ENCODE measurements at places on chromosomes 4 and X. TPM values are rescaled to one million over a fixed set of nuclear protein-coding genes. Genes with fewer than 3 reads are reported as not detected.
A peak's percentile ranks its signal among the peaks of the same experiment; 100 is the strongest.

DNA sequence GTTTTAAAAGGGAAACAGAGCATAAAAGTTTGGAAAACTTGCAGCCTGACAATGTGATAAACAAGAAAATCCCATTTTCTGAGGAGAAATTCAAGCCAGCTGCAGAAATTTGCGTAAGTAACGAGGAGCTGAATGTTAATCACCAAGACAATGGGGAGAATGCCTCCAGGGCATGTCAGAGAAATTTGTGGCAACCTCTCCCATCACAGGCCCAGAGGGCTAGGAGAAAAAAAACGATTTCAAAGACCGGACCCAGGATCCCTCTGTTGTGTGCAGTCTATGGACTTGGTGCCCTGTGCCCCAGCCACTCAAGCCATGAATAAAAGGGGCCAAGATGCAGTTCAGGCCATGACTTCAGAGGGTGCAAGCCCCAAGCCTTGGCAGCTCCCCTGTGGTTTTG, 355.4 kb upstream of the NDST3 start:
- DNase-seq, result no peak
- H3K4me1 ChIP-seq, result no peaks in the 10 kb centered on the region
- no peaks in the 10 kb centered on the region for H3K36me3 ChIP-seq
- no peaks in the 10 kb centered on the region for H3K27me3 ChIP-seq
- H3K27ac ChIP-seq, result no peak overlapping the region

The CFAP47 gene
- not detected for total RNA-seq

GRCh38 chr4:152360045-152360410, 175.9 kb downstream of the FBXW7 start:
- H3K36me3 ChIP-seq, result peaks cover 6% of the 10 kb centered on the region
- H3K4me3 ChIP-seq, result no peak overlapping the region
- H3K4me1 ChIP-seq, result peaks cover 11% of the 10 kb centered on the region

- H3K27me3 ChIP-seq, result no peaks in the 10 kb centered on the region
- peaks cover 40% of the 10 kb centered on the region for H3K4me1 ChIP-seq
- peak overlapping the region; percentile 83 for H3K27ac ChIP-seq
- DNase-seq, result peak; percentile 53
- H3K36me3 ChIP-seq, result peaks cover 3% of the 10 kb centered on the region
Observed at GRCh38 chrX:39491548-39492297, 606.0 kb downstream of the BCOR start.

- H3K27me3 ChIP-seq, result no peaks in the 10 kb centered on the region
- peaks cover 4% of the 10 kb centered on the region for H3K36me3 ChIP-seq
- no peak for DNase-seq
- H3K4me3 ChIP-seq, result no peak overlapping the region
- H3K27ac ChIP-seq, result no peak overlapping the region
Observed at GRCh38 chrX:153471663-153472280, 1.4 kb upstream of the HAUS7 start.

- H3K27me3 ChIP-seq, result no peaks in the 10 kb centered on the region
- H3K36me3 ChIP-seq, result no peaks in the 10 kb centered on the region
- no peak overlapping the region for H3K4me3 ChIP-seq
- no peaks in the 10 kb centered on the region for H3K4me1 ChIP-seq
- DNase-seq, result no peak
Observed at GRCh38 chr4:94304365-94304971, 38.2 kb downstream of the HPGDS start.

The ELOVL6 gene
- total RNA-seq, result 13.3 TPM

GRCh38 chrX:1661048-1661921, 46.4 kb downstream of the ASMT start:
- H3K27me3 ChIP-seq, result no peaks in the 10 kb centered on the region
- H3K4me1 ChIP-seq, result peaks cover 53% of the 10 kb centered on the region
- H3K36me3 ChIP-seq, result peaks cover 43% of the 10 kb centered on the region
- peak overlapping the region; percentile 89 for H3K4me3 ChIP-seq
- peak; percentile 90 for DNase-seq

DNA sequence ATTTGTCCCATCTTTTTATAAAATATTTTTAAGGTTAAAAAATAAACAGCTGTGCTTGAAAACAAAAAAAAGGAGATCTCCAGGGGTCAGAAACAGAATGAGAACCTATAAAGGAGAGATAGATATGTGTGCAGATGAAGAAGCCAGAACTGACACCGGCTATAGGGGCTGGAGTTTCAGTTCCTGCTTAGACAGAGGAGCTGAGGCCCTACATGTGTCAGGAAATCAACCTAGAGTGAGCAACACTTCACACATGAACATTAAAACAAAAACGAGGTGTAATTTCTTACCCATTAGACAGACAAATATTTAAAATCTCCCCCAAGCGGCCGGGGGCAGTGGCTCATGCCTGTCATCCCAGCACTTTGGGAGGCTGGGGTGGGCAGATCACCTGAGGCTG, 17.8 kb upstream of the HUWE1 start:
- no peaks in the 10 kb centered on the region for H3K27me3 ChIP-seq
- H3K4me1 ChIP-seq, result no peaks in the 10 kb centered on the region
- no peak overlapping the region for H3K27ac ChIP-seq
- no peak overlapping the region for H3K4me3 ChIP-seq

GRCh38 chr4:71472946-71473345, 134.1 kb downstream of the SLC4A4 start:
- H3K4me3 ChIP-seq, result no peak overlapping the region
- H3K27me3 ChIP-seq, result no peaks in the 10 kb centered on the region
- no peaks in the 10 kb centered on the region for H3K36me3 ChIP-seq
- H3K4me1 ChIP-seq, result no peaks in the 10 kb centered on the region
- DNase-seq, result no peak

The F11 gene
- total RNA-seq, result not detected

- no peak for DNase-seq
- no peaks in the 10 kb centered on the region for H3K4me1 ChIP-seq
- no peaks in the 10 kb centered on the region for H3K27me3 ChIP-seq
- H3K36me3 ChIP-seq, result no peaks in the 10 kb centered on the region
Observed at GRCh38 chr4:85909851-85910250, 434.9 kb downstream of the ARHGAP24 start.

- no peak for DNase-seq
- H3K27me3 ChIP-seq, result no peaks in the 10 kb centered on the region
- H3K4me1 ChIP-seq, result peaks cover 11% of the 10 kb centered on the region
- H3K4me3 ChIP-seq, result no peak overlapping the region
- no peak overlapping the region for H3K27ac ChIP-seq
- H3K36me3 ChIP-seq, result no peaks in the 10 kb centered on the region
Observed at GRCh38 chrX:44244008-44244407, 99.5 kb downstream of the EFHC2 start.

DNA sequence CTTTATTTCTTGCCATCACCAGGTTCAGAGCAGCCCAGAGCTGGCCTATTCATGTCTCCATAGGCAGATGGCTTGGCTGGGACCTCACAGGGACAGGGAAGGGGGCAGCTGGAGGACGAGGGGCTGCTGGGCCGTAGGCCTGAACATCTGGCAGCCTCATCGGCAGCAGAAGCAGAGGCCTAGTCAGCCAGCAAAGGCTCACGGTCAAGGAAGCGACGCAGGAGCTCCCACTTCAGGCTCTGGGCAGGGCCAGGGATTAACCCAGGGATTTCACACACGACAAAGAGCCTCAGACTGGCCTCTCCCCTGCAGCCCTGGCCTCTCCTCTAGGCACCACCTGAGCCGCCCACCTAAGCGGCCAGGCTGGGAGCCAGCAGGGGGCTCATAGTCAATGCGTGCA, 46.0 kb upstream of the MAN2B2 start:
- no peaks in the 10 kb centered on the region for H3K4me1 ChIP-seq
- no peak overlapping the region for H3K27ac ChIP-seq
- no peaks in the 10 kb centered on the region for H3K36me3 ChIP-seq
- H3K4me3 ChIP-seq, result no peak overlapping the region
- no peaks in the 10 kb centered on the region for H3K27me3 ChIP-seq

The RAB33A gene
- 22.6 TPM for total RNA-seq

- H3K27ac ChIP-seq, result no peak overlapping the region
- DNase-seq, result no peak
- H3K4me1 ChIP-seq, result peaks cover 4% of the 10 kb centered on the region
- peaks cover 2% of the 10 kb centered on the region for H3K36me3 ChIP-seq
- no peak overlapping the region for H3K4me3 ChIP-seq
Observed at GRCh38 chrX:83510510-83511062, 2.5 kb downstream of the POU3F4 start.

- no peak overlapping the region for H3K4me3 ChIP-seq
- DNase-seq, result no peak
- no peak overlapping the region for H3K27ac ChIP-seq
- peaks cover 23% of the 10 kb centered on the region for H3K36me3 ChIP-seq
- H3K4me1 ChIP-seq, result peaks cover 5% of the 10 kb centered on the region
- no peaks in the 10 kb centered on the region for H3K27me3 ChIP-seq
Observed at GRCh38 chr4:143207555-143207954, 22.8 kb downstream of the USP38 start.

- no peak overlapping the region for H3K4me3 ChIP-seq
- H3K36me3 ChIP-seq, result no peaks in the 10 kb centered on the region
- H3K27me3 ChIP-seq, result no peaks in the 10 kb centered on the region
- no peak for DNase-seq
- H3K4me1 ChIP-seq, result no peaks in the 10 kb centered on the region
Observed at GRCh38 chr4:39587881-39588280, 50.8 kb downstream of the SMIM14 start.

- H3K27me3 ChIP-seq, result no peaks in the 10 kb centered on the region
- peak overlapping the region; percentile 32 for H3K27ac ChIP-seq
- no peak overlapping the region for H3K4me3 ChIP-seq
- peak; percentile 6 for DNase-seq
Observed at GRCh38 chrX:150873616-150874015, 24.9 kb downstream of the CD99L2 start.

The CLNK gene
- 0.35 TPM for total RNA-seq

DNA sequence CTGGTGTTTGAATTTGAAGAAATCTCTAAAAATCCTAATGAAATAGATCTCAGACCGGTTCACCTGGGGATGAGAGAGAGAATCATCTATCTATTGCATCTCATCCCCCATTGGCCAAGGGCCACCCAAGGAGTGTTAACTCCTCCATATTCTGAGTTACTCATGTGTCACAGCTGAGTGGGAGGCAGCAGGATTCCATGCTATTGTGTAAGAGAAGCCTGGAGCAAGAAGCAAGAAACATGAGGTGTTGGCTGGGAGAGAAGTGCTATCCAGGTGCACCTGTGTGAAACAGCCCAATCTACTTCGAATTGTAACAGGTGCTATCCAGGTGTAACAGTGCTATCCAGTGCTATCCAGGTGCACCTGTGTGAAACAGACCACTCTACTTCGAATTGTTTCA, 150.3 kb upstream of the MAOA start:
- no peaks in the 10 kb centered on the region for H3K27me3 ChIP-seq
- no peaks in the 10 kb centered on the region for H3K36me3 ChIP-seq
- no peak overlapping the region for H3K27ac ChIP-seq
- no peak overlapping the region for H3K4me3 ChIP-seq

Data from activated naive CD8-positive, alpha-beta T cell treated with anti-CD3 and anti-CD28 coated beads for 36 hours (primary cell).